ENCODE measurements at places on chromosomes 2 and 18.

DNA sequence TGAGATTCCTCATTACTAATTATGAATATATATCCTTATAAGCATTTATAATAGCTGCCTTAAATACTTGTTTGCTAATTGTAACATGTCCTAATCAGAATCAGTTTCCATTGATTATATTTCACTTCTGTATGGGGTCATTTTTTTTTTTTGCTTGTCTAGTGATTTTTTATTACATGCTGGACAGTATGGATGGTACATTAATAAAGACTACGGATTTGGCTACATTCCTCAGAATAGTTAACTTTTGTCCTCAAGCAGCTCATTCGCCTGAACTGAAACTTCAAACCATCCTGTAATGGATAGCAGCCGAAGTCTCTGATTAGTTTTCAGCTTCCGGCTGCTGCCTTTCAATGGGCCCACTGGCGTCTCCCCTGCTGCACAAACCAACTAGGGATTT lies 11.7 kb downstream of the TGIF1 start:
- no peak for DNase-seq

DNA sequence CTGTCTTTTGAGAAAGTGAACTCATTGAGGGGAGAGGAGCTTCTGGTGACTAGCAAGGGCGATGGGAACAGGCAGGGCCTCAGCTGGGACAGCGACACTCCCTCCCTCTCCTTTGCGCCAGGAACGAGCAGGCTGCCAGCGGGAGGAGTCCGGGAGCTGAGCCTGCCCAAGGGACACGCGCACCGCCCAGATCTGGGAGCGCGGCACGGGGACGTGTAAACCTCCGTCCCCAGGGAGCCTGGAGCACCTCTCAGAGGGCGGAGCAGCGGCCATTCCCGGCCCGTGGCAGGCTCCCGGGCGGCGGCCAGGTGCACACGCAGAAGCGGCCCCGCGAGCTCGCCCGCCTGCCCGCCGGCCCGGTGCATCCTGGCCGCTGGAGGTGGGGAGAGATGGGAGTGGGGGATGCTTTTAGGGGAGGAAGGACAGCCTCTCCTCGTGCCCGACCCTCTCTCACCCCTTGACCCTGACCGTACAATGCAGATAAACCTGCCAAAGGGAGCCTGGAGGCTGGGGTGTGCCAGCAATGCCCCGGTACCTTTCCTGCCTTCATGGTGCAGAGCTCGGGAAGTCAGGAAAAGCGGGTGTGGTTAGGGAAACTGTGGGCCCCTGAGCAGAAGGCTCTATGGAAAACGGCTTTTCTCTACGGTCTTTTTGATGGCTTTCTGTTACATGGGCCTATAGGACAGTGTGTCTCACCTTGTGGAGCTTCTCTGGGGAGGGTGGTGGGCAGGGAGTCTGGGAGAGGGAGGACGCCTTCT lies 2.2 kb downstream of the AQP4 start:
- DNase-seq = no peak

DNA sequence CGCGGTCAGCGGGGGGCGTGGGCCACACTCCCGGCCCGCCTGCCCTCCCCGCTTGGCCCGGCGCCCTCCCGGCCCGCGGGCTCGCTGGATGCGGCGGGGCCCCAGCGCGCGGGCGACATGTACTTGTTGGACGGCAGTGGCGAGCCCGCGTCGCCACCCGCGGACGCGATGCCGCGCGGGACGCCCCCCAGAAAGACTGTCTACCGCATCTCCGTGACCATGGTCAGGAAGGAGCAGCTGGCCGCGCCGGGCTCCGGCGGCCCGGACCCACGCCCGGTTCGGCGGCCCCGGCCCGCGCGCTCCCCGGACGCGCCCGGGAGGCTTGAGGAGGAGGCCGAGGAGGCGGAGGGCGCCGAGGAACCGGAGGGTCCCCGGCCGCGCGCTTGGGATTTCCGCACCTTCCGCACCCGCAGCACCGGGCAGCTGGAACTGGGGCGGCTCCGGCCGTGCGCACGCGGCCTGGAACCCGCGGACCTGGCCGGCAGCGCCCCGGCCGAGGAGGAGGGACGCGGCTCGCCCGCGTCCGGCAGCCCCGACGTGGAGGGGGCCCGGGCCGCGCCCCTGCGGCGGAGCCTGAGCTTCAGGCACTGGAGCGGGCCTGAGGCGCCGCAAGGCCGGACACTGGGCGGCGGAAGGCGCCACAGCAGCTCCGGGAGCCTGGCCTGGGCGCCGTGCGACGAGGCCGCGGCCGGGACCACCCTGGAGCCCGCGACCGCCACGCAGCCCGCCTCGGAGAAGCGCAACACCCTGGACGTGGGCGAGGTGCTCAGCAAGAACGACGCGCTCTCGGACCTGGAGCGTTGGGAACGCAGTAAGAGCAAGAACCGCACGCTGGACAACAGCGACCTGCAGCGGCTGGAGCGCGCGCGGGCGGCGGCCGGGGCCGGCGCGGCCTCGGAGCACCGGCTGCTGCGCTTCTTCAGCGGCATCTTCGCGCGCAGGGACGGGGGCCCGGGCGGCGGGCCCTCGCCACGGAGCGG lies 176.4 kb downstream of the AGAP1 start:
- no peak for DNase-seq

DNA sequence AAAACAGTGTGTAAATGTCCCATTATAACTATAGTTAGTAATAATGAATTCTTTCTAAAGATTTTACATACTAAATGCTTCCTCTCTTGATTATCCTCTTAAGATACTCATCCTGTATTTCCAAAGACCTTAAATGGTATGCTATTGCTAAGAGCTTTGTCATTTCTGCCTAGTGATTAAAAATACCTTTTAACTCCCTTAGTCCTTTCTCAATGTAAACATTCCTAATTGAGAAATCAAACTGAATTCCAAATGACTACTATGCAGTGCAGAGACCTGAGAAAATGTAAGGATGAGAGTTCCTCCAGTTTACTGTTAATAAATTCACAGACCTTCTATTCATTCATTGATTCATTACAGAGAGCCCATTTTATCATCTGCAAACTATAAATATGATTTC lies 86.9 kb downstream of the SOS1 start:
- no peak for DNase-seq

DNA sequence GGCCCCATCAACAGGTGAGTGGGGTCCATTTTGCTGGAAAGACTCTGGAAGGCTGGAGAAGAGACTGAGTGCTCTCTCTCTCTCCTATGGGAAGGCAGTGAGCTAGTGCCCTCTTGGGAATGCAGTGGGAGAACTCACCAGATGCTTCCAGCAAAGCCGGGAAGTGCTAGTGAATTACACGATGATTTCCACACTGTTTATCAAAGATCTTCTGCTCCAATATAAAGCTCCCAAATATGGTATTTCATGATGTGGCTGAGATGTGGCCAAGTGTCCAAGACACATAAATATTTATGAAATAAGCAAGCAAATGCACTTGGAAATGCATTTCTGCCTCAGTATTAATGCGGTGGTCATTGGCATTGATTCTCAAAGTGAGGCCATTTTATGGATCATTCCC lies 135.9 kb downstream of the VAPA start:
- no peak for DNase-seq

GRCh38 chr18:76505614-76506013 lies 10.6 kb upstream of the ZNF516 start:
- DNase-seq = no peak

DNA sequence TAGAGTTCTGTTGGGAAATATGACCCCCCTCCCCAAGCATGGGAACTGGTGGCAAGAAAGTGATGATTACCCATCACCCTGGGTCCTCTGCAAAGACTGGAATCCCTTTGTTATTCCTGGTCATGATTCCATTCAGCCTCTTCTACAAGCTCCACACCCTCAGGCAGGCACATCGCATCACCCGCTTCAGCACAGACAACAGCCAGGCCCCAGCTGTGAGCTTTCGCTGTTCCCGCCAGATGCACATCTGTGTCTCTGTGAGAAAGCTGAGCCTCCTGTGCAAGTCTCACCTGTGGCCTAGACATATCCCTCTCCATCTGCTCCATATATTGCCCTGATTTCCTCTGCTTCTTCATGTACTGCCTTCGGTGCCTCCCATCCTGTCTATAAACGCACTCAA lies 368.0 kb upstream of the RAB6C start:
- DNase-seq = no peak

- no peak for DNase-seq
These were observed 409.5 kb upstream of the POU3F3 start for GRCh38 chr2:104444392-104444791.

DNA sequence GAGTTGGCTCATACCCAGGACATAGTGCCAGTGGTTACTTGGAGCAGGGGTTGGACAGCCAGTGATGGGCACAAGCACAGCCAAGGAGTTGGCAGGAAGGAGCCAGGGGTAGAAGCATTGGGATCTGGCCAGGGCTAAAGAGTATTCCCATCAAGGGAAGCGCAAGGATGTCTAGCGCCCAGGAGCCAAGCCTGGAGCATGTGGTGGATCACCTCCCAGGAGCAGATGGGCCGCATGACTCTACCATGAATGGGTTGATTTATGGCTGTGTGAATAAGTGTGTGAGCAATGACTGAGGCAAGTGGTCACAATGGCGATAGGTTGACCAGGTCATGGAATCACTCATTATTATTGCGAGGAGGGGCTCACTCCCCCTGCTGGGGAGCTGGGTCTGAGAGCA lies 111.1 kb downstream of the FHOD3 start:
- no peak for DNase-seq

DNA sequence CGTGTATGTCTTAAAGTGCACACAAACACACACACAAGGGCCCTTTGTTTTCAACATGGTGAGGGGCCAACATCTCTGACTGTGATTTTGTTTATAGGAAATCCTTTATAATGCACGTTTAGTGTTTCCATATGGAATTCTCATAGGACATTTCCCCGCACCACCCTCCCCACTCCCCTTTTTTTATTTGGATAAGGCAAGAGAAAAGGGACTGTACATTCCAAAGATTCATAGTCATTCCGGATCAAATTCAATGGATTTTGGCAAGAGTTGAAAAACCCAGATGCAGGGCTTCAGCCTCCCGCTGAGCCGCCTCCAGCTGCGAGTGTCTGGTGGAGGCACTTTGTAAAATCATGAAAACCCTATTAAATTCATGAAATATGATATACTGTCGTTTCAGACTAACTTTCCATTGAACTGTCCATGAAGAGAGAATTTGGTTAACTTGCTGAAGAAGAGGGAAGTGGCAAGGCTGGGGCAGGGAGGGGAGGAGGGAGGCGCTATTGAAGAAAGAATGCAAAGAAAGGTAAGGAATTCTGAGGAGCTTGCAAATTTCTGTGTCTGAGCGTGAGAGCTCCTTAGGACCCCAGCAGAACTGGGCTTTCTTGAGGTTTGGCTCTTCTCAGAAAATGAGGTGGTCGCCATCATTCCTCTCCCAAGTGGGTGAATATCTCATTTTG lies 25.8 kb upstream of the SLC14A2 start:
- DNase-seq = no peak

DNA sequence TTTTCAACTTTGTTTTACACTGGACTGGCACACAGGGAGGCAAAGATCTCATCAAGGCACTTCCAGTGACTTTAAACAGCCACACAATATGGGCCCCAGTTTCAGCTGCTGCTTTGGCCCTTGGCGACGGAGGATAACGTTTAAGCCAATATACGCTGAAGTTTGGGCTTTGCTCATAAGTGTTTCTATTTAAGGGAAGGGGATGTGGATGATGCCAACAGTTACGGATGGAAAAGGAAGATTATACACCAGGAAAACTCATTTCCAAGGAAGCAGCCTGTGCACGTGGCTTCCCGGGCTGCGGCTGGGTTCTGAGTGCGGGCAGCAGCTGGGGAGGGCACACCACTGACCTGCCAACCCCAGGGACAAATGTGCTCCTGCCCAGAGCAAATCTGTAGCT lies 151.1 kb downstream of the SH3BP4 start:
- no peak for DNase-seq

DNA sequence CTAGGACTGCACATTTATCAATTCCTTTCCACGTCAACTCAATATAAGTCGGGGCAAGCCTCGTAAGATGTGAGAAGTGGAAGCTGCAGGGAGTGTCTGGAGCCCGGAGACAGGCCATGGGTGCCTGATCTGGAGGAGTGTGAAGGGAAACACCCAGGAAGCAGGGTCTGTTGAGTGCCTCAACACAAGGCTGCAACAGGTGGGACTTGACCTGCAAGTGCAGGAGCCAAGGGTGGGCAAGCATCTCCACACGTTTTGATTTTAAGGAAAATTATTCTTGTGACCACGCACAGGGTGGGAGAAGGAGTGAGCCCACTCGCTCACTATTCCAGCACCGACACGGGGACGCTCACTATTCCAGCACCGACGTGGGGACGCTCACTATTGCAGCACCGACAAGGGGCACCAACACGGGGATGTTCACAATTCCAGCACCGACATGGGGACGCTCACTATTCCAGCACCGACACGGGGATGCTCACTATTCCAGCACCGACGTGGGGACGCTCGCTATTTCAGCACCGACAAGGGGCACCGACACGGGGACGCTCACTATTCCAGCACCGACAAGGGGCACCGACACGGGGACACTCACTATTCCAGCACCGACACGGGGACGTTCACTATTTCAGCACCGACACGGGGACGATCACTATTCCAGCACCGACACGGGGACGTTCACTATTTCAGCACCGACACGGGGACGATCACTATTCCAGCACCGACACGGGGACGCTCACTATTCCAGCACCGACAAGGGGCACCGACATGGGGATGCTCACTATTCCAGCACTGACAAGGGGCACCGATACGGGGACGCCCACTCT lies 197.3 kb downstream of the EIPR1 start:
- no peak for DNase-seq

- no peak for DNase-seq
These were observed 123.2 kb downstream of the CABYR start for GRCh38 chr18:24262087-24262486.

- no peak for DNase-seq
These were observed 98.7 kb downstream of the PLA2R1 start for GRCh38 chr2:159963700-159964099.

DNA sequence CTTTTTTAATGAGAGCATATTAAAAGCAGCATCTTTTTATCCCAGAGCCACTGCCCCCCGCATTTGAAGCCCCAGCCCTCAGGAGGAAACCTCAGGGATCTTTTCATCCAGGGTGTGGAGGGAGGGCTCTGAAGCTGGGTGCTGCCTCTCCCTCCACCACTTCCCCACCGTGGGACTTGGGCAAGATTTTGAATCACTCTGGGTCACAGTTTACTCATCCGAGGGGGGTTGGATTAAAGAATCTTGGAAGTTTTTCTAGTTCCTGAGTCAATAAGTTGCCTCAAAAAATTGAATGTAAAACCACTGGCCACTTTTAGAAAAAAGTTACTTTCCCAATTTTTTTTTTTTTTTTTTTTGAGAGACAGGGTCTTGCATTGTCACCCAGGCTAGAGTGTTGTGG lies 62.0 kb upstream of the ANKRD44 start:
- DNase-seq = no peak

- no peak for DNase-seq
These were observed 601.0 kb upstream of the SLC39A10 start for GRCh38 chr2:195055996-195056395.

GRCh38 chr18:73147590-73147989 lies 279.8 kb upstream of the NETO1 start:
- no peak for DNase-seq

GRCh38 chr2:196464311-196464710 lies 175.2 kb upstream of the CCDC150 start:
- DNase-seq = no peak

- no peak for DNase-seq
These were observed 29.0 kb upstream of the SLC35F6 start for GRCh38 chr2:26735097-26735496.

- DNase-seq = no peak
These were observed at the start of gene CCDC141 for GRCh38 chr2:179049546-179050311. TSS of gene CCDC141 (minus strand) at chr2:179050137. CDS start at chr2:179049941, 196 bp downstream.

GRCh38 chr2:126994340-126994777 lies 95.7 kb downstream of the TEX51 start:
- DNase-seq = no peak

GRCh38 chr2:152380261-152381055 lies 45.5 kb downstream of the FMNL2 start:
- no peak for DNase-seq

GRCh38 chr2:26504002-26504401 lies 26.1 kb upstream of the OTOF start:
- DNase-seq = no peak
